ENCODE measurements at places on chromosomes 16 and 17. TPM values are rescaled to one million over a fixed set of nuclear protein-coding genes. Genes with fewer than 3 reads are reported as not detected.

The FZD2 gene
- 0.53 TPM for total RNA-seq

The ZNRF1 gene
- total RNA-seq, result 36.6 TPM

The CRYBA1 gene
- not detected for total RNA-seq

The PRDM7 gene
- not detected for total RNA-seq

The VMO1 gene
- 0.46 TPM for total RNA-seq

The VPS9D1 gene
- total RNA-seq, result 4.8 TPM

The SP6 gene
- total RNA-seq, result 0.14 TPM

The TM4SF5 gene
- total RNA-seq, result not detected

The GCGR gene
- total RNA-seq, result not detected

The TMEM100 gene
- not detected for total RNA-seq

The OTOP2 gene
- total RNA-seq, result not detected

The CDH11 gene
- not detected for total RNA-seq

The CES5A gene
- total RNA-seq, result not detected

The PROCA1 gene
- 7.7 TPM for total RNA-seq

The KRTAP4-11 gene
- total RNA-seq, result not detected

The SLC35G6 gene
- not detected for total RNA-seq

The CLEC10A gene
- total RNA-seq, result not detected

The RAB26 gene
- total RNA-seq, result 0.59 TPM

The ALOX12 gene
- not detected for total RNA-seq

The USP7 gene
- total RNA-seq, result 176 TPM

The PABPN1L gene
- not detected for total RNA-seq

The LAT gene
- total RNA-seq, result 273 TPM

The ARL17B gene
- 15.6 TPM for total RNA-seq

The COPZ2 gene
- 5.7 TPM for total RNA-seq

The TANC2 gene
- 1.5 TPM for total RNA-seq

The TMEM92 gene
- 1.5 TPM for total RNA-seq

The SLX1B gene
- total RNA-seq, result 80.0 TPM

The HOXB8 gene
- not detected for total RNA-seq

The SLC16A6 gene
- total RNA-seq, result 3.1 TPM

The SPNS3 gene
- 3.3 TPM for total RNA-seq

The CUEDC1 gene
- 0.30 TPM for total RNA-seq

The TMIGD1 gene
- total RNA-seq, result not detected

The CYLD gene
- total RNA-seq, result 189 TPM

The PRR15L gene
- not detected for total RNA-seq

The TMEM98 gene
- total RNA-seq, result 18.8 TPM

The SULT1A1 gene
- 9.9 TPM for total RNA-seq

The MLKL gene
- total RNA-seq, result 25.6 TPM

The SLC22A31 gene
- total RNA-seq, result 0.71 TPM

The C1QTNF8 gene
- total RNA-seq, result not detected

The ACE gene
- total RNA-seq, result not detected

The RRAD gene
- 1.8 TPM for total RNA-seq

The IL21R gene
- 84.2 TPM for total RNA-seq

The KRTAP4-6 gene
- not detected for total RNA-seq

The SMTNL2 gene
- not detected for total RNA-seq

The CCL1 gene
- total RNA-seq, result 98.4 TPM

The ZKSCAN2 gene
- 6.4 TPM for total RNA-seq

The KIF18B gene
- 47.1 TPM for total RNA-seq

The CACNG1 gene
- total RNA-seq, result not detected

The CRISPLD2 gene
- total RNA-seq, result 0.16 TPM

The CCL17 gene
- 0.37 TPM for total RNA-seq

The ZCCHC14 gene
- total RNA-seq, result 8.0 TPM

The RBFOX1 gene
- total RNA-seq, result not detected

The KRTAP17-1 gene
- total RNA-seq, result not detected

The DNAH17 gene
- total RNA-seq, result 0.11 TPM

The CASKIN1 gene
- 1.0 TPM for total RNA-seq

The SLFN14 gene
- not detected for total RNA-seq

The SDF2 gene
- total RNA-seq, result 49.2 TPM

The CD300C gene
- not detected for total RNA-seq

The MEFV gene
- total RNA-seq, result 0.18 TPM

Measured in activated T-helper 2 cell treated with anti-CD3 and anti-CD28 coated beads, Interferon-gamma antibody, Interleukin-2, Interleukin-4, amounts not matched to agents 10 μg/mL and 5 μg/mL and 100 μg/mL, durations not matched to agents 14 hours and 24 hours and 36 hours (primary cell).